ENCODE measurements at places on chromosomes 3 and 15.
A peak's percentile ranks its signal among the peaks of the same experiment; 100 is the strongest.

DNA sequence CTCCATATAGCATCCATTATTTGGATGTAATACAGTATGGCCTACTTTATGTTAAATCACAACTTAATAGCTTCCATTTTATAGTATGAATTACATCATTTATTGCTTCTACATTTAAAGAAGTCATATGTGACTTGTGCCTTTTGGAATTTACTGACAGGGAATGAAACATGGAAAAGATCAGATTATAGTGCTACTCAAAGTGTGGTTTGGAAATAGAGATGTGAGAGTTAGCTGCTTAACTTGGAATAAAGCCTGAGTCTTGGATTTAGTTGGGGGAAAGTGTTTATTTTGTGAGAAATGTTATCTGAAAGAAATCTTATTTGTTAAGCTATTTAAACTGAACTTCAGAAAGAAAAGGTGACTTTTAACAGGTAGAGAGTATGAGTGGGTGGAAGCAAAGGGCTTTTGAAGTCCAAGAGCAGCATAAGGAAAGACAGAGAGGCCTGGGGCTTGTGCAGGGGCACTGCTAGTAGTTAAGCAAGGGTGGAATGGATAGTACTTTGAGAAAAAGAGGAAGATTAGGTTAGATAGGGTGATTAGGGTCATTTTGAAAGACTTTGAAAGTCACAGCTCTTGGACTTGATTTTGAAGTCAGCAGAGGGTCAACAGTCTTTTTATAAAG is 60.5 kb downstream of the SLMAP start:
- no peak for DNase-seq

DNA sequence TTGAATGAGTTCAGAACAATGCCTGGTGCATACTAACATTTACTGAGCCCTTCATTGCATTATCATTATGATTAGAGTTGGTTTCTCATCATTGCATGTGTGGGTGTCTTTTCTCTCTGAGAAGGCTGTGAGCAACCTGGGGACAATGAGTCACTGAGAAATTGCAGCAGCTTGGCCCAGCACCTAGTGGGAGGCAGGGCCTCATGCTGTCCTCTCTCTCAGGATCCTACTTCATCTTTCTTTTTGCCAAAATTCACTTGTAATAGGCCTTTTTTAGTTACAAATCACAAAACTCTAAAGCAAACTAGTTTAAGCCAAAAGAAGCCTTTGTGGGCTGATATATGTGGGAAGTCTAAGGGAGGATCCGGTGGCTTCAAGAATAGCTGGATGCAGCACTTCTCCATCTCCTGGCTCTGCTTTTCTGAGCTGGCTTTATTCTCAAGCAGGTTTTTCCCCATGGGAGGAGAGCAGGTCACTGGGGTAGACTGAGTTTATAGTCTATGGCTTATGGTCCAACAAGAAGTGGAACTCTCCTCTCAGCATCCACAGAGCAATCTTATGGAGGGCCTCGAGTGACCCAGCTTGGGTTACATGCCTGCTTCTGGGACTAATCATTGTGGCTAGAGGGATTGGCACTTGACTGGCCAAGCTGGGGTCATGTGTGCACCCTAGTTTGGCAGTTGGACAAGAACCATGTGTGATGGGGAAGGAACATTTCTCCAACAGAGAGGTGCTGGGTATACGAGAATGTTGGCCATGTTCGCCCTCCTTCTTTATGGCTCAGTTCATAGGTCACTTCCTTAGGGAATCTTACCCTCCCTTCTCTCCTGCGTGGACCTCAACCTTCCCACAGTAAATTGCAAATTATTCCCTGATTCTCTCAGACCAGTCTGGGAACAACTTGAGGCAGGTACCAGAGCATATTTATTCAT is 8.7 kb upstream of the CAMK1 start:
- no peak for DNase-seq

DNA sequence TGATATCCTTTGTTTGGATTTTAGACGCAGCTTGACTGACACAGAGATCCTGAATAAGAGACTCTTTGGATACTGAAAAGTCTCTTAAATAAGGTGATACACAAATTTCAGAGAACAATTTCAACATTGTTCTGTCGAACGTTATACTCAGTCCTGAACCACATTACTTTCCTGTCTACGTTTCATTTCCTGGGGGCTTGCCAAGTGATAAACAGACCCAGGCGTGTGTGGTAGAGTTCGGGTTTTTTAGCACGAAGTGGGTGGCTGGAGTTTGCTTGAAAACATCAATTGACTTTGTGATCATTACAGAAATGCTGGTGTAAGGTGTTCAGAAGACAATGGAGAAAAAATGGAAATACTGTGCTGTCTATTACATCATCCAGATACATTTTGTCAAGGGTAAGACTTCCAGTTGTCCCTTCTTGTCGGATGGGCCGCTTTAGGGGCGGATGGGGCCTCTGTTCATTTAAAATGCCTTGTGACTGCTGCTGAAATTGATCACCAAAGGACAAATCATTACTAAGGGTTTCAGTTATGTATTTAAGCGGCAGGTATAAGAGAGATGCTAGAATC is at the start of gene CD96:
TSS of gene CD96 (plus strand) at position 287 of the 573 bp plus-strand sequence. CDS start at position 339, 52 bp downstream.
- DNase-seq: peak; percentile 96

DNA sequence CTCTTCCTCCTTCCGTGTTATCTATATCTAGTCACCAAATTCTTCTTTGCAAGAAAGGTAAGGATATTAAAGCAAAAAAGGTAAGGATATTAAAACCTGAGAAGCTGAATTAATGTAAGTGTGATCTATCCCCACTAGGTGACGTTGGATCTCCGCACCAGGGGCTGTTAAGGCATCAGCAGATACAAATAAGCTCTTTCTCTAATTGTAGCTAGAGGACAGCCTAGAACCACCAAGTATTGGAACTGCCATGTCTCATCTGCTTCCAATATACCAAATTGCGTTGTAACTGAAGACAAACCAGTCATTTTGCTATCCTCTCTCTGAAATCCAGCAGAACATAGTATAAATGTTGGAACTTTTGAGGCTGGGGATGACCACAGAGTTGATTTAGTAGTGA is 471.2 kb upstream of the TGFBR2 start:
- no peak for DNase-seq

GRCh38 chr15:73034221-73034620 is 18.0 kb upstream of the NEO1 start:
- DNase-seq: no peak

- DNase-seq: no peak
Measured at GRCh38 chr3:46974421-46975171, 1.9 kb downstream of the CCDC12 start.

DNA sequence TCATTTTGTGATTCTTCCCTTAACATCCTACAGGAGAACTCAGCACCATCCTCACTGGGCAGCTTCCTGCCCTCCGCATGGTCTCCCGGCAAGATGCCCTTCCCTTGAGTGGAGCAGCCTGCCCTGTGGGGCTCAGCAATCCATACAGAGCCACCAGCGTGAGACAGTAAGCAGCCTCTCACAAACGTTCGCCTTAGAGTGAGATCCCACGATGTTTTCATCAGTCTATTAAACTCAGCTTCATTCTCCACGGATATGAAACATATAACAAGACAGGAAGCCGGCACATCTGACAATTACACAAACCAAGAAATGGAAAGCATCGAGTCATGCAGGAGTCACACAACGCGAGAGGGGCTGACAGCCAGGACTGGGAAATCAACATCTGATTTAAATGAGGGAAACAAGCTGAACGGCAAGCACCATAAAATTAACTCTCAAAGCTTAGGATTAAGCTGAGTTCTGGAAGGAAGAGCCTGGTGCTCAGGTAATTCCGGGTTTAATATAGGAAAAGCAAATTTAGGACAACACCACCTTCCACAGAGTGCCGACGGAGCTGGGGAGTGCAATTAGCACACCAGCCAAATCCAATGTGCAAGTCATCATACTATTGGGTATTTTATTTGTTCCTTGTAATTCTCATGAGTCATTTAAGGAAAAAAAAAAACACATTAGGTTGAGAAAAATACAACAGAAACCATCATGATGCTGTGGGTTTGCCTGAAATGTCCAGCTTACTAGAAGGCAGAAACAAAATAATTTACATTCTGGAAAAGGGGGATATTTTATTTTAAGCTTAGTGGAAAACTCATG is 272.0 kb downstream of the OCA2 start:
- no peak for DNase-seq

DNA sequence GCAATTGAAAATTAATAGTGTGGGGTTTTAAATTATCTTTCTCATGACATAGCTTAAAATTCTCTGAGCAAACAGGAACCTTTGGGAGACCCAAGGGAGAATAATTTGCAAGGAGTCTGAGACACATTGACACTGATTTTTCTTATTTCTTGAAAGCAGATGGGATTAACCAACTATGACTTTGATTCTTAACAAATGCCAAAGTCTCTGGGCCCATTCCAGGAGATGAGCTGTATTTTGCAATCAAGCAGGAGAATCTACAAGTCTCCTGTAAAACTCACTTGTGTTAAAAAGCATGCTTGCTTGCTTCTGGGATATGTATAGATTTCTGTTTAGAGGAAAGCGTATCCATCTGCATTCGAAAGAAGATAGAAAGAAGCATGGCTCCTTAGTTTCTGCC is 71.3 kb upstream of the STT3B start:
- no peak for DNase-seq

GRCh38 chr3:152403632-152404066 is 134.9 kb downstream of the MBNL1 start:
- DNase-seq: no peak

GRCh38 chr3:52099001-52099401 is 42.6 kb upstream of the DUSP7 start:
- no peak for DNase-seq

DNA sequence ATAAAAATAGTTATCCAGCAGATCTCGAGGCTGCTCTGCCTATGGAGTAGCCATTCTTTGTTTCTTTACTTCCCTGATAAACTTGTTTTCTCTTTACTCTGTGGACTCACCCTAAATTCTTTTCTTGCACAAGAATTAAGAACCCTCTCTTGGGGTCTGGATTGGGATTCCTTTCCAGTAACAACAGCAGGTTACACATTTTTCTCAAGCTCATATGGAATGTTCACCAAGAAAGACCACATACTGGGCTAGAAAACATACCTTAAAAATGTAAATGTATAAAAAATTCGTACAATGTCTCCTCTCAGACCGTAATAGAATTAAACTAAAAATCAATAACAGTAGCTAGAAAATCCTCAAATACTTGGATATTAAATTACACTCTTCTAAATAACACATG is 299.2 kb downstream of the CNTN3 start:
- DNase-seq: no peak

DNA sequence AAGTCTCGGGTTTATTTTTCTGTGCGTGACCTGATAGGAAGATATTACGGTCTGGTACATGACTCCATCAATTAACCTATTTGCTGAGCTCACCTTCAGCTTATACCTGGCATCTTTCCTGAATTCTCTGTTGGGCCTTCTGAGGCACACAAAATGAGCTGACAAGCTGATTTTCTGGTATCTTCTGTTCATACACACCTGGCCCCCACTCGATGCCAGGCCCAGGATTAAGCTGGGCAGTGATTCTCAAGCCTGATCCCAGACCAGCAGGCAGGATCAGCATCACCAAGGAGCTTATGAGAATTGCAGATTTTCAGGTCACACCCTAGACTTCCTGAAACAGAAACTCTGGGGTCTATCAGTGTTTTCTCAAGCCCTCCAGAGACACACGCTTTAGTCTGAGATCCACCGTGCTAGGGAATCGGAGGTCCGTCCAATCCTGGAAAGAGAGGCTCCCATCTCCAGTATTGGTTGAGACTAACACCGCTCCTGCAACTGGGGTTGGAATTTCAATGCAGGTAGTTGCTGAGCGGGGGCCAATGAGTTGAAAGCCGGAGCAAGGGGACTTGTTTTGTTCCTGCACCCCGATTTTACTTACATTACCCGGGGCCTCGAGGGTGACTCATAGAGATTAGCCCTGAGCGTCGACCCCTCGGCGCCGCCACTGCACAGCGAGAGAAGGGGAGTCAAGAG is 636 bp upstream of the EIF1B start:
- no peak for DNase-seq

DNA sequence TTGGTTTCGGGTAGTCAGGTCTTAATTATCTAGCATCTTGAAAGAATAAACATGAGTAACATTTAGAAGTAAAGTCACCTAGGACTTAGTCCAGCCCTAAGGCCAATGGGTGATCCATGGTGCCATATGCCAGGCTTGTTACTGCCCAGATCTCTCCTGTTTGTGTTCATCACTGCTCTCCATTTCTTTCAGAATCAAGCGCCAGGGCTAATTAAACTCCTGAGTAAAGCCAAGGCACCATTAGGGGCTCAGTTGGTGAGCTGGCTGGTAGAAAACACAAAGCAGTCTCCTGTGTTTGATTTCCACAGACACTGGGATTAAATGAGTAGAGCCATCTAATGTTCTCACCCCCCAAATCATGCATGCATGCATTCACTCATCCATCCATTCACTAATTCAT is 11.3 kb downstream of the CYP19A1 start:
- no peak for DNase-seq

DNA sequence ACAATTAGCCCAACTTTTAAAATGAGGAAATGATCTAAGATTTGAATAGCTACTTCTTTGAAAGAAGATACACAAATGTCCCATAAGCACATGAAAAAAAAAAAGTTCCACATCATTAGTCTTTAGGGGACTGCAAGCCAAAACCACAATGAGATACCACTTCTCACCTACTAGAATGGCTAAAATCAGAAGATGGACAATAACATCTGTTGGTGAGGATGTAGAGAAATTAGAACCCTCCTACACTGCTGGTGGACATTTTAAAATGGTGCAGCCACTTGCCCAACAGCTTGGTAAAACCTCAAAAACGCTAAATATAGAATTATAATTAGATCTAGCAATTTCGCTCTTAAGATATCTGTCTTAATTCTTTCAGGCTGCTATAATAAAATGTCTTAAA is 77.1 kb downstream of the MEX3B start:
- DNase-seq: no peak

DNA sequence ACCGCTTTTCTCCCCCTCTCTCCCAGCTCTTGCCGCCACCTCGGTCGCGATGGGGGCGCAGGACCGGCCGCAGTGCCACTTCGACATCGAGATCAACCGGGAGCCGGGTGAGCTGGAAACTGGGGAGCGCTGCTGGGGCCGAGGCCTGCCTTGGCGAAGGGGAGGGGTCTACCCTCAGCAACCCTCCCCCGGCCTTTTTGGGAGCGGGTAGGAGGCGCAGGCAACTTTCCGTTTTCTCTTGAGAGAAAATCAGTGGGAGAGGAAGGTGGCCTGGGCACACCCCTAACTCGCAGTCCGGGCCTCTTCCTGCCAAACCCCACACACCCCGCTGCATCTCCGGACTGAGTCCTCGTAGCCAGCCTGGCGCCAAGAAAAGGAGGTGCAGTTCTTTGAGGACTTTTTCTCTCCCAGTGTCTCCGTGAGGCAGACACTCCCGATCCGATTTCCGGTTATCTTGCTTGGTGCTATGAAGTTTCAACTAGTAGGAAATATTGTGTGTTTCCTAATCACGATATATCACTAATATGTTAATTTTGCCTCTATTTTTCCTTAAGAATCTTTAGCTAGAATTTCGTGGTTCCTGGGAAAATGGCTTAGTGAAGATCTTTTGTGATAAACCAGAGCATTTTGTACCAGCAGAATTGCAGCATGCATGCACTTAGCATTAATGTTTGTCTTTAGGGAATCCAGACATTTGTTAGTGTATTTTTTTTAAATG is 631 bp downstream of the NKTR start:
- no peak for DNase-seq

- no peak for DNase-seq
Measured at GRCh38 chr3:141485641-141486495, 959 bp upstream of the RASA2 start.
